ENCODE measurements at places on chromosomes 11 and 22.

DNA sequence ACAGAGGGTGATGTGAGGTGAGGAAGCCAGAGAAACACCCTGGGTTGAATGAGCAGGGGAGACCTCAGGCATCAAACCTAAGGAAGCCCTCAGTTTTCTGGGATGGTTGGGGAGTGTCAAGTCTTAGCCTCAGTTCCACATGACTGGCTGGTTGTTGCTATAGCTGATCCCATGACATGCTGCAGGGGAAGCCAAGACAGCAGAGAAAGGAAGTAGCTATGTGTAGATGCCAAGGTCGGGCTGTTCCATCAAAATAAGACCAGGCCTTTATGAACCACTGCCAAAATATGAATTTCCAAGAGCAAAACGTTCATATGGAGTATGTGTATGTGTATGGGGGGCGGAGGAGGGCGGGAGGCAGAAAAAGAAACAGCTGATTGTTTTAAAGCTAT, 11.6 kb downstream of the CD59 start:
- DNase-seq, result peak; percentile 71

DNA sequence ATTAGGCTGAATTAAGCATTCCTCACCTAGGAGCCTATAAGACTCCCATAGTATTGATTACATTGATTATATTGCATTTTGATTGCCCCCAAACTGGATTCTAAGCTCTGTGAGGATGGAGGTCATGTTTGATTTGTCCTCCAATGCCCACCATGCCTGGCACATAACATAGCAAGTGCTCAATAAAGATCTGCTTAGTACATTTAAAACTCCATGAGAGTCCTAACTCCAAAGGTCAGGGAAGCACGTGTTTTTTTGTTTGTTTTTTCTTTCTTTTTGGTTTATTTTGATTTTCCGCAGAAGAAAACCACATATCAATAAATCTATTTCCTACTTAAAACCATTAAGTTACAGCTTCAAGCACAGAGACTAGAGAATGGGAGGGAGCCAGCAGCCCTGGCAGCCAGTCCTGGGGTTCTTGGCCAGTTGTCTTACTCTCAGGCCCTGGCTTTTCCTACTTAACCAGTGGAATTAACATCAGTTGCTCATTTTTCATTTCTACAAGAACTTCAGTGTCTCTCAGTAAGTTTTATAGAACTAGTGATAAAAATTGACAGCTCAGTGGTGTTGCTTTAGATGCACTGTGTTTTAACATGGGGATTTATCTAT, 429.9 kb upstream of the CCDC90B start:
- DNase-seq, result no peak

GRCh38 chr11:128052912-128053641, 534.3 kb downstream of the ETS1 start:
- DNase-seq, result peak; percentile 90

GRCh38 chr11:2258501-2259465, 11.6 kb downstream of the ASCL2 start:
- DNase-seq, result no peak

GRCh38 chr11:108923413-108923812, 258.5 kb downstream of the DDX10 start:
- DNase-seq, result no peak

DNA sequence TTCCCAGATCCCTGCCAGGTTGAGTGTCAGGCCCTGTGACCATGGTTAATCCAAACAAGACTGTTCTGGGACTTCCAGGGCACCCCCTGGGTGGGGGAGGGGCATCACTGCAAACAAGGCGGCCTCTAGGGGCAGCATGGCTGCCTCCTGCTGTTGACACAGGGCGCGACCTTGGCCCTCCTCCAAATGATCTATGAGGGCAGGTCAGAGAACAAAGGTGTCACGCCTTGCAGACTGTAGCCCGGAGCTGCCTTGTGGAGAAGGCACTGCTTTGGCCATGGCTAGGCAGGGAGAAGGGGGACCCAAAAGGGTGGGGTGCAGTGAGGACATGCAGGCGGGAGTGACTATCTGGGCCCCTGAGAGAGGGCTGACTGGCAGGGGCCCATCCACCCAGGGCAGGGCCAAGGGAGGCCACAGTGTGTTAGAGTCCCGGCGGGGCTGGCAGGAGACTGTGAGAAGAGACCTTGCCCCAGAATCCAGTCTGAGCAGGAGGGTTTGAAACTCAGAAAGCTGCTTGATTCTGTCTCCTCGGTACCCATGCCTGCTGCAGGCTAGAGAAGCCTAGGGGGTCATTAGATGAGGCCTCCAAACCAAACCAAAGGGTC, 35.6 kb downstream of the KCNC1 start:
- no peak for DNase-seq

DNA sequence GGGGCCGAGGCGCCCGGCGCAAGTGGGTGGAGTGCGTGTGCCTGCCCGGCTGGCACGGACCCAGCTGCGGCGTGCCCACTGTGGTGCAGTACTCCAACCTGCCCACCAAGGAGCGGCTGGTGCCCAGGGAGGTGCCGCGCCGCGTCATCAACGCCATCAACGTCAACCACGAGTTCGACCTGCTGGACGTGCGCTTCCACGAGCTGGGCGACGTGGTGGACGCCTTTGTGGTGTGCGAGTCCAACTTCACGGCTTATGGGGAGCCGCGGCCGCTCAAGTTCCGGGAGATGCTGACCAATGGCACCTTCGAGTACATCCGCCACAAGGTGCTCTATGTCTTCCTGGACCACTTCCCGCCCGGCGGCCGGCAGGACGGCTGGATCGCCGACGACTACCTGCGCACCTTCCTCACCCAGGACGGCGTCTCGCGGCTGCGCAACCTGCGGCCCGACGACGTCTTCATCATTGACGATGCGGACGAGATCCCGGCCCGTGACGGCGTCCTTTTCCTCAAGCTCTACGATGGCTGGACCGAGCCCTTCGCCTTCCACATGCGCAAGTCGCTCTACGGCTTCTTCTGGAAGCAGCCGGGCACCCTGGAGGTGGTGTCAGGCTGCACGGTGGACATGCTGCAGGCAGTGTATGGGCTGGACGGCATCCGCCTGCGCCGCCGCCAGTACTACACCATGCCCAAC, 14.1 kb upstream of the MIEF1 start:
- DNase-seq, result no peak

GRCh38 chr11:94513091-94513490, 830 bp downstream of the C11orf97 start:
- no peak for DNase-seq

- DNase-seq, result peak; percentile 96
Measured at GRCh38 chr22:24985826-24986214, 33.3 kb downstream of the KIAA1671 start.

DNA sequence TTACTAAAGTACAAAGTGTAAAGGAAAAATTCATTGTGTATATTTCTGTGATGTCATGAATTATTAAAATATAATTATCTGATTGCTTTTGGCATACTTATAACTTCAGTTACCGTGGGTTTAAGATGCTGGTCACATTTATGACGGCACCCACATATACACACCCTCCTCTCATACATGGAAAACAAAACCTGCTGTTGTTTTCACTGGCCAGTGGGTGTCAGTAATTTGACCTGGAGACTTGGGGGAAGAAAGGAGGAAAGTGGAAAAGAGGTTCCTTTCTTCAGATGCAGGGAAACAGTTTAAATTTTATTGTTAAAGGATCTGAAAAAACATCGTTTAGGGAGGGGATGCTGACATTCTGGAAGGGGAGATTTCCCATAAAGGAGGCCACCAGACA, 742 bp upstream of the BBOX1 start:
- no peak for DNase-seq

DNA sequence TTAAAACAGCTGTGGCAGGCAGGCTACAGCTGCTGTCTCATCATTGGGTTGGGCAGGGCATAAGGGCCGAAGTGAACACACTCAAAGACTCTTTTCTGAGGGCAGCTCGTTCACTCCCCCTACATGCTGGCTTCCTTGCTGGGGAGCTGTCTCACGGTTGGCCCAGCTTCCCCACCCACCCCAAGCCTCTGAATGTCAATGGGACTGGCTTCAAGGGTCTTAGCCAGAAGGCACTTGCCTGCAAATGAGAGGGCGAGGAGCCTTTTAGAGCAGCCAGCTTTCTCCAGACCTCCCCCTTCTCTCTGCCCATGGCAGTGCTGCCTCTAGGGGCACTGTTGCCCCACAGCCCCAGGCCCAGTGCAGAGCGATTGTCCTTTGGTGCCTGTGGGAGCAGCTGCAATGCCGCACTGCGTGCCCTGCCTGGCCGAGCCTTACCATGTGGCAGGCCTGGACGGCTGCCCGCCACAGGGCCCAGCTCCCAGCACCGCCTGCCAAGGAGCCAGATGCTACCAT, 94.7 kb upstream of the RASSF10 start:
- no peak for DNase-seq

DNA sequence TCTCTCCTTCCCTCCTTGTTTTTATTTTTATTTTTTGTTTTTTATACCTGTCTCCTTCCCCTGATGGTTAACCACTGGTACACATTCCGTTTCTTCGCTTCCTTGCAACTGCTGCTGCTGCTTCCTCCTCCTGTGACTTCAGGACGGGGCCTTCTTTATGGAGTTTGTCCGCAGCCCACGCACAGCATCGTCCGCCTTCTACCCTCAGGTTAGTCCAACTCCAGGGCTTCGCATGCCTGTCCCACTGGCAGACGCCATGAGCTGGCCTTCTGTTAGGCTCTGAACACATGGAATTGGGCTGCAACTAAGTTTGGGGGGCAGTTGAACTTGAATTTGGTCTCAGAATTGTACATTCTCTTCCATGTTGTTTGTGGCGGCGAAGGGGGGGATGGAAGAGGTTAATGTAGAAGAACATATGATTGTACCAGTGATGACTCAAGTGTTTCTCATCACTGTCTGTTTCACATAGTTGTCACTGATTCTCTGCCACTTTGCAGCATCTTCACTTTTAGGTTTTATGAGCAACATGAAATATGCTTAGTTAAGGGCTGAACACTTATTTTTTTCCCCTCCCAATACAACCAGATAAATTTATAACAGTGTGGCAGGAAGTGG, 83.0 kb upstream of the YWHAH start:
- DNase-seq, result no peak

Data from cardiac fibroblast (primary cell).